ENCODE measurements at places on chromosomes 5 and 9.
A peak's percentile ranks its signal among the peaks of the same experiment; 100 is the strongest.

GRCh38 chr5:176371621-176372539 lies 6.6 kb downstream of the ARL10 start:
- no peak for DNase-seq

- no peak for DNase-seq
These were observed 61.4 kb upstream of the ICE1 start for GRCh38 chr5:5360941-5361520.

GRCh38 chr9:32463500-32464293 lies 62.3 kb downstream of the RIGI start:
- DNase-seq = no peak

DNA sequence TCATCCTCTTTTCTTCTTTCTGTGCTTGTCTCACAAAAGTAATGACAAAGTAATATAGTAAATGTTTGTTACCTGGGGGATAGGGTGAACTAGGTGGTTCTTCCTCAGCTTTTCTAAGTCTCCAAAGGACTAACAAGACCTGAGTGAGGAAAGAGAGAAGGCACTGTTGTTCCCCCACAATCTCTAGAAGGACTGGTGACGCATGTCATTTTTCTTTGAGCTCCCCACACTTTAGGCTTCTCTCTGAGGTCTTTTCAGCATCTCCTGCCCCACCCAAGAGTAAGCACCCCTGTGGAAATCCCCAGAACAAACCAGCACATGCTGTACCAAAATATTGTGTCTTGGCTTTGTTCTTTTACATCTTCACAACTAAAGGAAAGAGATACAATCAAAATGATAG lies 2.4 kb upstream of the IL7R start:
- DNase-seq = peak; percentile 38

GRCh38 chr5:79845448-79846197 lies 145.4 kb downstream of the MTX3 start:
- DNase-seq = no peak

DNA sequence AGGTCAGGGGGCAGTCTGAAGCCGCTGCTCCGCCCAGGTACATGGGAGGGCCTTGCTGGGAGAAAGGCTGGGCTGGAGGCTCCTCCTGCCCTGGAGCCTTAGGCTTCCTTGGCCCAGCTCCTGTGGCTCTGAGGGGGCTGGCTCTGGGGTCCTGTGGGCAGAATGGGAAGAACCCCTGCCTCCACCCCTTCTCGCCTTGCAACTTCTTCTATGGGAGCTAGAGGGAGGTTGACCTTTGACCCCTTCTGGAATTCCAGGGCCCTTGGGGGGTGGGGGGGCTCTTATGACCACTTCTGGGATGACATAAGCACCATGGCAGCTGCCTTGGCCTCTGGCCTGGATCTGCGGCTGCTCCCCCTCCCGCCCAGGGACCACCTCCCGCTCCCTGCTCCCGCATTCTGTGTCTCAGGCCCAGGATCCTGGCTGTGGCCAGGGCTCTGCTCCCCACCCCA lies 32.2 kb downstream of the IER5L start:
- DNase-seq = no peak

- DNase-seq = no peak
These were observed 336.4 kb upstream of the MPDZ start for GRCh38 chr9:13615660-13616490.

DNA sequence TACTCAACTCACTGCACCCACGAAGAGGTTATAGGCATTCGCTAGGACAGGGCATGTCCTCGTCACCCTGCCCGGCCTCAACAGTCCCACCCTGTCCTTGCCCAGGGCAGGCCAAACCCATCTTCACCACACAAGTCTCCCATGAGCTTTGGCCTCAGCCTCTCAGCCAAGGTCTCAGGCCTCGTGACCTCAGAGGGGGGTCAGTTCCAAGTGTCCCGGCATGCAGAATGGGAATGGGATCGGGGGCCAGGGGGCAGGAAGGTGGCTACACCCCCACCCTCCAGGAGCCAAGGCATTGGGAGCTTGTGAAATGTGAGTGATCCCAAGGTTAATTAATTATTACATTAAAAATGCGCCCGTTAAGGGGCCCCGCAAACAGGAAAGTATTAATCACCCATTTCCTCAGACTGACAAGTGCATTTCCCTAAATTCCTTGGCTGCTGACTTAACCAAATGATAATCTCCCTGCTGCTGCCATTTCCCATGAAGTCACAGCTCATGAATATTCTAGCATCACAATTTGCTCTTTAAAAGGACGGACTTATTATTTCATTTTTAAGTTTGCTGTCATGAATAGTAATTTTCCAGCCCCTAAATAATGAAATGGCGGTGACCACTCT lies 8.0 kb upstream of the UBAC1 start:
- no peak for DNase-seq

DNA sequence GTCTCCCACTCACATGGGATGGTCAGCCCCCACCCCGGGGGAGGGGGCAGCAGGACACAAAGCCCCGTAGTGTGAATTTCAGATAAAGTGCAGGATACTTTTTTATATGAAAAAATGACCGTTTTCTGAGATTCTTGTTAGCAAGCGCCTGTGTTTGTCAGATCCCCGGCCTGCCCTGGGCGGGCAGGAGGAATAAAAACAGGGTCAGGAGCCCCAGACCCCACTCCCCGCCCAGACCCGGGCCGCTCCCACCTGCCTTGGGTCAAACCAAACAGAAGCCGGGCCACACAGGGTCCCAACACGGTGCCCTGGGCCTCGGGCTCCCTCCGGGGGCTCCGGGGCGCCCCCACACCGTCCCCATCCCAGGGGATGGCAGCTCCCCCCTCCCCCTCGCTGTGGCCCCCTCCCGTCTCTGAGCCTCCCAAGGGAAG lies 13.5 kb upstream of the NRARP start:
- DNase-seq = no peak

- DNase-seq = no peak
These were observed 112.5 kb downstream of the UHRF2 start for GRCh38 chr9:6525326-6526045.

DNA sequence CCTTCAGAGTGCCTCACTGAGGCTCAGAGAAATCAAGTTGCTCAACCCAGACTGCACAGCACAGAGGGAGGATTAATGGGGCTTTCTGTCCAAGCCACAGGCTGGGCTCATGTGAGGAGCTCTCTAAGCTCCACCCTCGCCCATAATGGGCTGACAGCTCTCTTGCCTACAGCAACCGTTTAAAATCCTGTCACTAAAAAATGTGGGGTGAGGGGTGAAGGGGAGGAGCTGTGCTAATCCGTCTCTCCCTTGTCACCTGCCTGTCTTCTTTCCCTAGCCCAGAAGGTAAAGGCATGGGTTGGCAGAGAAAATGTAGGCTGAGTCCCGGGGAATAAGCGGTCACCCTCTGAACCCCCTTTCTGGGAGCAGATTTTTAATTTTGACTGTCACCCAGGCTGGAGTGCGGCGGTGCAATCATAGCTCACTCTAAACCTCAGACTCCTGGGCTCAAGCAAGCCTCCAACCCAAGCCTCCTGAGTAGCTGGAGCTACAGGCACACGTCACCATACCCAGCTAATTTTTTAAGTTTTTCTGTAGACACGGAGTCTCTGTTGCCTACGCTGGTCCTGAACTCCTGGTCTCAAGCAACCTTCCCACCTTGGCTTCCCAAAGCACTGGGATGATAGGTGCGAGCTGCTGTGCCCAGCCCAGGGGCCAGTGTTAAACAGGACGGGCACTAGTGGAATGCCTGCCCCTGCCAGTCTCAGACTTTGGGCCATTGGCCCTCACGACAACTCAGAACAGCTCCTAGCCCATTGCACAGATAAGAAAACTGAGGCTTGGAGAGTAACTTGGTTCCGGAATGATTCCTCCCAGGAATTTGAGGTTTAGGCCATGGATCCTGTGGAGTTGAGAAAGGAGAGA lies 89.5 kb downstream of the LMX1B start:
- no peak for DNase-seq

DNA sequence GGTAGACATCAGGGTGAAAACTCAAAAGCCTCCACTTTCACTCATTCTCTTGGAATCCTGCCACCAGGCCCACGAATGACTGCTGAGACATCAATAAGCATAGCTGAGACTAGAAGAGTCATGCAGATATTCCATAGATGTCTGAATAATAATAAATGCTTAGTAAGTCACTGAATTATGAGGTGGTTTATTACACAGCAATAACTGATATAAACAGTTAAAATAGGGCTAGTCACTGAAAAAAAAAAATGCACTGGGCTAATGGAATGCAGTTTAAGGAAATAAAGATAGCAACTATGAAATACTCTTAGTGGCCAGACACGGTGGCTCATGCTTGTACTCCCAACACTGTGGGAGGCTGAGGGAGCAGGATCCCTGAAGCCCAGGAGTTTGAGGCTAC lies 262.8 kb upstream of the CDH6 start:
- DNase-seq = no peak

DNA sequence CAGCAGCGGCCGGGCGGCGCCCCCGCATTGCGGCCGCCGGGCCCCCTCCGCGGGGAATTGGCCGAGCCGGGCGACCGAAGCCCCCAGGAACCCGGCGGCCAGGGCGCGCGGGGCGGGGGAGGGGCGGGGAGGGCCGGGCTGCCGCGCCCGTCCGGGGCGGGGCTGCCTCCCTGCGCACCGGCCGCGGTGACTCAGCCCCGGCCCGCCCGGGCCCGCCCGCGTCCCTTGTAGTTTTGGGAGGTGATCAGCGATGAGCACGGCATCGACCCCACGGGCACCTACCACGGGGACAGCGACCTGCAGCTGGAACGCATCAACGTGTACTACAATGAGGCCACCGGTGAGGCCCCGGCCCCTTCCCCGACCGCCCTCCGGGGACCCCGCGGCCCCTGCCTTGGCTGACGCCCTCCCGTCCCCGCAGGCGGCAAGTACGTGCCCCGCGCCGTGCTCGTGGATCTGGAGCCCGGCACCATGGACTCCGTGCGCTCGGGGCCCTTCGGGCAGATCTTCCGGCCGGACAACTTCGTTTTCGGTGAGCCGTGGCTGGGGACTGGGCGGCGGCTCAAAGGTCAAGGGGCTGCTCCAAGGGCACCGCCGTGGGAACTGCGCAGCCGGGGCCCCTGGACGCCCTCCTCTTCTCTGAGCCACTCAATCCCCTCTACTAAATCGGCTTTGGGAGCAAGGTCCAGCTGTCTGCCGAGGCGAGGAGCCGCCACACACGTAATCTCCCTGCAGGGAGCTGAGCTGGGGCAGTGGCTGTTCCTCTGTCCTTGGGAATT lies 592 bp downstream of the TUBB4B start:
- peak; percentile 77 for DNase-seq

- no peak for DNase-seq
These were observed 104.0 kb downstream of the SERINC5 start for GRCh38 chr5:80151890-80152289.

DNA sequence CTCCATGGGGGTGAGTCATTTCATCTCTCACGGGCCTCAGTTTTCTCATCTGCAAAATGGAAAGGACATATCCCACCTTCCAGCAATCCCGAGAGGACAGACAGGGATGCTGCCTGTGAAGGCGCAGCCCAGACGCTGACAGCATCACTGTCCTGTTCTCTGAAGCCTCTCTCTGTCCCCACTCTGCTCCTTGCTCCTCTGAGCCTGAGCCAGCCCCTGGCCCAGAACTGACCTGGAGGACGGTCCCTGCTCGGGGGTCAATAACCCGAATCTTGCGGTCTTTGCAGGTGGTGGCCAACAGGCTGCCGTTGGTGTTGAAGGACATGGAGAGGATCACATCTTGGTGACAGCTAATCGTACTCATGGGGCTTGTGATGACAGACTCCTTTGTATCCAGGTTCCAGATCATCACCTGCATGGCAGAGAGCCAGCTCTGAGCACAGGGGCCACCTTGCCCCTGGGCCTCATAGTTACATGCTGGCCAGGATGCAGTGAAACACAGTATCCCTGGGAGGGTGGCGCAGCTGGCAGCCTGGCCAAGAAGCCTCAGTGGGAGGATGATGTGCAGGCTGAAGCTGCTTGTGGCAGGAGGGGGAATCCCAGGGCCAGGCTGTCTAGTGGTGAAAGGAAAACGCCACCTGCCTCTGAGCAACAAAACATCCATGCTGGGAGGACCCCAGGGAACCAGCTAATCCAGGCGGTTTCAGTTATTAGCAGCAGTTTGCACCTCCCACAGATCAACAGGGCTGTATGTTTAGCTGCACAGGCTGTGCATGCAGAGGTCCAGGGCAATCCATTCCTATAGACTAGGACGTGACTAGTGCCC lies 14.0 kb upstream of the TRIM14 start:
- DNase-seq = no peak

DNA sequence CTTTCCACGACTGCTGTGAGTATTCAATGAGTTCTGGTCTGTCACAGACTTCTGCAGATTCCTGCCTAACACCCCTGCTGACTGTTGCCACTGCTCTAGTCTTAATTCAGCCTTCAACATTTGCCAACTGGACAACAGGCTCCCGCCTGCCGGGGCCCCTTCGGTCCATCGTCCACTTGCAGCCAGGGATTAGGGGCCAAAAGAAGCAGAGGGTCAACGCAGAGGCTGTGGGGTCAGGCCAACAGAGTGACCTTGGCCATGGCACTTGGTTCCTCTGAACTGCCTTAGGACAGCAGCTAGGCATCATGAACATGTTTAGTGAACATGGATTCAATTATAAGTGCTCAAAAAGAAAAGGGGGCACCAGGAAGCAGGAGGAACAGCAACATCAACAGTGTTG lies 28.7 kb downstream of the MORN5 start:
- no peak for DNase-seq

DNA sequence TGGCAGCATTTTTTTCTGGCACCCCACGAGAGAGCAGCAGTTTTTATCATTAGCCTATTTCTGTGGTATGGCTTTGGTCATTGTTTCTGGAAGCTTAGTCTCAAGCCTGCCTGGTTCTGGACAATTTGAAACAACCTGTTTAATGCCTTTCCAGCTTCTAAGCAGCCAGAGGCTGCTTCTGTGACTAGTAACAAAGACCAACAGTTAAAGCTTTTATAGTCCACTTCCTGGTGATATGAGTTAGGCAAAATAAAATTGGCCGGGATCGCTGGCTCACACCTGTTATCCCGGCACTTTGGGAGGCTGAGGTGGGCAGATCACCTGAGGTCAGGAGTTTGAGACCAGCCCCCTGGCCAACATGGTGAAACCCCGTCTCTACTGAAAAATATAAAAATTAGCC lies 24.0 kb downstream of the LYRM7 start:
- DNase-seq = no peak

GRCh38 chr5:143770450-143770849 lies 41.5 kb upstream of the HMHB1 start:
- DNase-seq = no peak

- DNase-seq = no peak
These were observed 33.0 kb downstream of the NDUFA8 start for GRCh38 chr9:122126331-122127261.

DNA sequence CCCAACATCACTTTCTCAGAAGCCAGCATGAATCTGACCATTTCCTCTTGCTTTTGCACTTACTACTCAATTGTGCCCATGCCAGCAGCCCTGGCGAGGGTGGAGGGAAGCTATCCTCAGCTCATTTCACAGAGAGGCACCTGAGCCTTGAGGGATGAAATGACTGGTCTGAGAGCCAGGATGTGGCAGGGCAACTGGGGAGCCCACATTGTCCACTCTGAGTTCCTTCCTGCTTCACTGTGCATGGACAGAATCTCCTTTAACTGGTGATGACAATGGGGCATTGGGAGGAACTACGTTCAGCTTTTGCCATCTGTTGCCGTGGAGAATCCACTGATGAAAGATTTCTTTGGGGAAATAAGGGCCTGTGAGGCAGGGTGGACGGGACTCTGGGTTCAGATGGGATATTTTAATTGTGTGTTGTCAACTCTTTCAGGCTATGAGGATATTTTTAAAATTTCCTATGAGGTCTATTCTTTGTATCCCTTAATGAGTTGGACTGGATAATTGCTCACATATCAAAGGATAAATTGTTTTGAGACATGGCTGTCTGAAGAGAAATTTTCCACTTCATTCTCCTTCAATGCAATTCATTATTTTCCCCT lies 78.3 kb downstream of the TNC start:
- no peak for DNase-seq

GRCh38 chr5:163366757-163367156 lies 70.6 kb upstream of the CCNG1 start:
- DNase-seq = no peak

All from stimulated activated CD4-positive, alpha-beta T cell treated with anti-CD3 and anti-CD28 coated beads, Interleukin-4, amount 100 ng/mL, for 4 hours (primary cell).